T-helper 17 cell (primary cell): ENCODE measurements at places on chromosomes 13 and 19.
A peak's percentile ranks its signal among the peaks of the same experiment; 100 is the strongest.

GRCh38 chr13:102176846-102177245 is 225.0 kb downstream of the FGF14 start:
- H3K4me1 ChIP-seq, result no peaks in the 10 kb centered on the region
- H3K27ac ChIP-seq, result no peak overlapping the region
- no peak overlapping the region for H3K4me3 ChIP-seq
- H3K36me3 ChIP-seq, result no peaks in the 10 kb centered on the region
- H3K27me3 ChIP-seq, result peaks cover 9% of the 10 kb centered on the region
- no peak for DNase-seq

- H3K36me3 ChIP-seq, result peaks cover 2% of the 10 kb centered on the region
- DNase-seq, result peak; percentile 60
- H3K4me1 ChIP-seq, result peaks cover 26% of the 10 kb centered on the region
- H3K27ac ChIP-seq, result peak overlapping the region; percentile 97
Measured at GRCh38 chr13:19864746-19865309, 1.4 kb upstream of the ZMYM5 start.

DNA sequence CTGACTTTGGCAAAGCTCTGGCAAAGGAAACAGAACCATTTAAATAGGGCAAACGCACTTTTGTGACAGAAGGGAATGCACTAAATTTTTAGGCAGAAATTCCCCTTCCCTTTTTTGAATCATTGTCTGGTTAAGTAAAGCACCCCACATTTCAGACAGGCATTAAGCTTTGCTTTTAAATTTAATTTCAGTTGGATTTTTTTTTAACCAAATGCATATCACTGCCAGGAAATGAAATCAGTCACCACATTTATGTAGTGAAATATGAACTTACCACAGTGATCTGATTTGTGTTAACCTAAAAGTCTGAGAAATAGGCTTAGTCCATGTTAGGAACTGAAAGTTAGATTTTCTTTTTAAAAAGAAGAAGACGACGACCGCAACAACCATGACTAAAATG is 10.8 kb downstream of the GPR183 start:
- H3K27me3 ChIP-seq, result no peaks in the 10 kb centered on the region
- H3K4me3 ChIP-seq, result peak overlapping the region; percentile 94
- H3K27ac ChIP-seq, result peak overlapping the region; percentile 98

GRCh38 chr13:60590800-60591747 is 194.1 kb downstream of the TDRD3 start:
- peaks cover 2% of the 10 kb centered on the region for H3K27me3 ChIP-seq
- no peak overlapping the region for H3K27ac ChIP-seq
- H3K4me1 ChIP-seq, result no peaks in the 10 kb centered on the region
- H3K4me3 ChIP-seq, result no peak overlapping the region
- H3K36me3 ChIP-seq, result no peaks in the 10 kb centered on the region

GRCh38 chr13:20168396-20168795 is 7.5 kb upstream of the GJA3 start:
- no peak overlapping the region for H3K4me3 ChIP-seq
- no peak overlapping the region for H3K27ac ChIP-seq
- DNase-seq, result no peak
- peaks cover 84% of the 10 kb centered on the region for H3K27me3 ChIP-seq

DNA sequence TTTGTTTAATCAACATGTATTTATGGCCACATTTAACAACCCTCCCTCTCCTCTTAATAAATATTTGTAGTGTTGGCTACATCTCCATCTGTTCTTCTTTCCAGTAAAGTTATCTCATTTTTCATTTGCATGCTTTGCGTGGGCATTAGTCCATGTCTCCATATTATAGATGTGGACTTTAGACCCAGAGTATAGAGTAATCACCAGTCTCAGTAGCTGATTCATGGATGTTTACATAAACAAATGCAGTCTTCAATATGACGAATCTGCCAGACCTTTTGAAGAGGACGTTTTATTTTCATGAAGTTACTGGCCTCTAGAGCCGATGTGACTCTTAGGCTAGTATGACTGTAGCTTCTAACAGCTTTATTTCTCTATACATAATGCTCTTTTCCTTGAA is 1546.2 kb downstream of the OLFM4 start:
- H3K4me1 ChIP-seq, result no peaks in the 10 kb centered on the region
- no peak for DNase-seq
- H3K36me3 ChIP-seq, result no peaks in the 10 kb centered on the region
- H3K4me3 ChIP-seq, result no peak overlapping the region
- no peaks in the 10 kb centered on the region for H3K27me3 ChIP-seq

GRCh38 chr13:27043013-27043412 is 128.6 kb downstream of the USP12 start:
- H3K27ac ChIP-seq, result no peak overlapping the region
- H3K4me1 ChIP-seq, result peaks cover 2% of the 10 kb centered on the region
- H3K36me3 ChIP-seq, result peaks cover 5% of the 10 kb centered on the region
- H3K27me3 ChIP-seq, result peaks cover 34% of the 10 kb centered on the region
- no peak overlapping the region for H3K4me3 ChIP-seq
- no peak for DNase-seq

DNA sequence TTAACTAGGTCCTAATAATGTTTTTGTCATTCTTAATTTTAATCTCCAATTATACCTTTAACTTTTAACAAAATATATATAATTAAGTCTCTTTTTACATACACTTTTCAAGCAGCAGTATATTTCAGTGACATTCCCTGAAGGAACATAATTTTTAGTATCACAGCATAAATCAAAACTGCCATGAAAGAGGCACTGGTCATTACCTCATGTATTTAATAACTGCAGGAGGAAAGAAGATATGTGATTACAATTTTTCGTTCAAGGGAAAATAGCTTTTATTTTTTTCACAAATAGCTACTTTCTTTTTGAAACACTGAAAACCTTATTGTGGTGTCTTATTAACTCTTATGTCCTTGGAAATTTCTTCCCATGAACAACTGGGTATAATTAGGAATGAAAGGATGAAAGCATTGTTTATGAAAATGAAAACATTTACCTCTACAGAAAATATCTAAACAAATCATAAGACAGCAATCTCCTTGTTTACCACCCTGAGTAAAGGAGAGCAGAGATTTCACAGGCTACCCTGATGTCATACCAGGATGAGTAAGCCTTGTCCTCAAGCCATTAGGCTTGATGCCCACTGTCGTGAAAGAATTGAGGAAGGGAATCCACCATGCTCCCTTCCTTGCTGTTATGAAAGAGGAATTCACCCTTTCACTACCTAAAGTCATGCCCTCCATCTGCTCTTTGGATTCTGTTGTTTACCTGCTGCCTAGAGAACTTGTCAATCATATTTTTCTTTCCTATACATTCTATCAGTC is 877.2 kb upstream of the PCDH20 start:
- H3K36me3 ChIP-seq, result no peaks in the 10 kb centered on the region
- H3K27me3 ChIP-seq, result no peaks in the 10 kb centered on the region
- no peak for DNase-seq
- H3K27ac ChIP-seq, result no peak overlapping the region

- H3K27me3 ChIP-seq, result no peaks in the 10 kb centered on the region
- H3K4me1 ChIP-seq, result peaks cover 15% of the 10 kb centered on the region
- no peak overlapping the region for H3K27ac ChIP-seq
- no peak for DNase-seq
Measured at GRCh38 chr19:46983097-46983496, 36.5 kb upstream of the NPAS1 start.

DNA sequence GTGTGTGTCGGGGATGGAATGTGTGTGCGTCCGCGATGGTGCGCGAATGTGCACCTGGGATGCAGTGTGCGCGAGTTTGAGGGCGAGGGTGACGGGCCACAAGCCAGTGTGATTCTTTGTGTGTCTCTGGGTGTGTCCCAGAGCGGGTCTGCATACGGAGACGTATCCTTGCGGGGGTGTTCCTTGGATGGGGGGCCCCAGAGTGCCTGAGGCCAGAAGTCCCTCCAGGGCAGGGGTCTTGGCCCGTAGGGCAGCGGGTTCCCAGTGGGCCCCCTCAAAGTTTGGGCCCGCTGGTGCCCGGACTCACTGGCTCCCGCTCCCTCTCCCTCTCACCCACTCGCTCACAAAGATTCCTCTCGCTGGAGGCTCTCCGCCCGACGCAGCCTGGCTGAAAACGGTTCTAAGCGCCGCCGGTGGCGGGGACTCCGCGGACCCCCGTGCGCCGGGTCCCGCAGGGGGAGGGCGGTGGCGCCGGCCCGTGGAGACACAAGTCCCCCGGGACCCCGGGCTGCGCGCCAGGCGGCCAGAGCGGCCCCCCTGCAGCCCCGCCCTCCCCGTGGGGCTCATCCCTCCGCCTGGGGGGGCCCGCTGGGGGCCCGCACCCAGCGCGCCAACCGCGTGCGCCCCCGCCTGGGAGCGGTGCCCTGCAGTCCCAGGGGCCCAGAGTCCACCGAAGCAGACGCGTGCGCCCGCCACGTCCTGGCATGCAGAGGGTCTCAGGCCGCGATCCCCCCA is 886 bp downstream of the CRLF1 start:
- peaks cover 65% of the 10 kb centered on the region for H3K27me3 ChIP-seq
- peaks cover 12% of the 10 kb centered on the region for H3K36me3 ChIP-seq
- peak overlapping the region; percentile 50 for H3K4me3 ChIP-seq
- no peak for DNase-seq

- peaks cover 5% of the 10 kb centered on the region for H3K36me3 ChIP-seq
- DNase-seq, result no peak
- H3K27ac ChIP-seq, result peak overlapping the region; percentile 90
- peak overlapping the region; percentile 50 for H3K4me3 ChIP-seq
Measured at GRCh38 chr19:45515081-45515624, 7.9 kb downstream of the VASP start.

GRCh38 chr19:6032827-6033226 is 54.9 kb upstream of the RANBP3 start:
- DNase-seq, result no peak
- H3K4me3 ChIP-seq, result no peak overlapping the region
- H3K36me3 ChIP-seq, result no peaks in the 10 kb centered on the region

DNA sequence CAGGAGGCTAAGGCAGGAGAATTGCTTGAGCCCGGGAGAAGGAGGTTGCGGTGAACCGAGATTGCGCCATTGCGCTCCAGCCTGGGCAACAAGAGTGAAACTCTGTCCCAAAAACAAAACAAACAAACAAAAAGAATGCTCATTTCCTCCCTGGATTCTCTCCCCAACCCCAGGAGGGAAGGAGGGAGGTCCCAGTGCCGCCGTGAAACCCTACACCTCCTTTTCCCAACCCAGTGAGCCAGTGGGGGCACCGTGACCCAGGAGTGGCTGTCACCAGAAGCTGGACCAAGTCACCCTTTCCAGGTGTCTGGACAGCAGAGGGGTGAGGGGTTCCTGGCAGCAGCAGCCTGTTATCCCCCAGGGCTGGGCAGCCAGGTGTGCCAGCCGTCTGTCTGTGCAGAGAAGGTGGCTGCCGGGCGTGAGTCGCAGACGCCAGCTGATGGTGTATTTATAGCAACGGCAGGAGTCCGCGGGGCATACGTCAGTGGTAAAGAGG is 23.5 kb downstream of the NFIC start:
- H3K36me3 ChIP-seq, result no peaks in the 10 kb centered on the region
- no peak overlapping the region for H3K27ac ChIP-seq
- H3K27me3 ChIP-seq, result no peaks in the 10 kb centered on the region
- peaks cover 7% of the 10 kb centered on the region for H3K4me1 ChIP-seq

DNA sequence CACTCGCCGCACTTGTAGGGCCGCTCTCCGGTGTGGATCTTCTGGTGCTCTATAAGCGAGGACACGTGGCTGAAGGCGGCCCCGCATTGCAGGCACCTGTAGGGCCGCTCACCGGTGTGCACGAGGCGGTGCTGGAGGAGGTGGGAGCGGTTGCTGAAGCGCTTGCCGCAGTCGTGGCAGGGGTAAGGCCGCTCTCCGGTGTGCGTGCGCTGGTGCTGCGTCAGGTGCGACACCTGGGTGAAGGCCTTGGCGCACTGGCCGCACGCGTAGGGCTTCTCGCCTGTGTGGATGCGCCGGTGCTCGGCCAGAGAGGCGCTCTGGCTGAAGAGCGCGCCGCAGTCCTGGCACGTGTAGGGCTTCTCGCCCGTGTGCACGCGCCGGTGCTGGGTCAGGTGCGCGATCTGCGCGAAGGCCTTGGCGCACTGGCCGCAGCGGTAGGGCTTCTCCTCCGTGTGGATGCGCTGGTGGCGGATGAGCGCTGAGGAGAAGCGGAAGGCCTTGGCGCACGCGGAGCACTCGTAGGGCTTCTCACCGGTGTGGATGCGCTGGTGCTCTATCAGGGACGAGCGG is 7.5 kb downstream of the ZNF835 start:
- no peaks in the 10 kb centered on the region for H3K27me3 ChIP-seq
- no peak for DNase-seq
- no peaks in the 10 kb centered on the region for H3K4me1 ChIP-seq
- H3K36me3 ChIP-seq, result peaks cover 3% of the 10 kb centered on the region
- H3K27ac ChIP-seq, result no peak overlapping the region
- H3K4me3 ChIP-seq, result no peak overlapping the region

DNA sequence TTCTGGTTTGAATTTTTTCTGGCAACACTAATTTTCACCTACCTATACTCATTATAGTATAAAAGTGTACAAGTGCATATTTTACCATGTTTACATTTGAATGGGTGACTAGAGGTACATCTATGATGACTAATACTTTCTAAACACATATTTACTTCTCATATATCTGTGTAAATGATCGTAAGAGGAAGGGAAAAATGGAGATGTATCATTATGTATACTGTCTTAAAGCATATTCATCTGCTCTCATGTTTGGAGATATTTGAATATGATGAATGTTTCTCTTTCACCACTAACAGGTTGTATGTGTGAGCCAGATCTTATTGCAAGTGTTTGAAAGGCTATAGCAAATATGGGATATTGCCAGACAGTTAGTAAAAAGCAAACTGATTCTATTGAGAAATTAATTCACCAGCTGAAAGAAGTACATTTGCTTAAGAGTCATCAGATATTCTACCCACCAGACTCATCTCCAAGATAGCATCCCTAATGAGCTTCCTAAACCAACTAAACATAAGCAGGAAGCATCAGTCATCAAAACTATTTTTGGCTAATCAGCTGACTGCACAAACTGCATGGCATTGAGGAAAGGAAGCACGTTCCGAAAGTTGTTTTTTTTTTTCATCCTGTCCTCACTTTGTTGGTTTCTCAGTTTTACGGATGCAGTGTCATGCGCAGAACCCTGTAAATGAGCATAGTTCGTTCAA is 738.2 kb downstream of the GPC5 start:
- H3K36me3 ChIP-seq, result no peaks in the 10 kb centered on the region
- no peaks in the 10 kb centered on the region for H3K27me3 ChIP-seq
- H3K4me3 ChIP-seq, result no peak overlapping the region
- no peak overlapping the region for H3K27ac ChIP-seq

DNA sequence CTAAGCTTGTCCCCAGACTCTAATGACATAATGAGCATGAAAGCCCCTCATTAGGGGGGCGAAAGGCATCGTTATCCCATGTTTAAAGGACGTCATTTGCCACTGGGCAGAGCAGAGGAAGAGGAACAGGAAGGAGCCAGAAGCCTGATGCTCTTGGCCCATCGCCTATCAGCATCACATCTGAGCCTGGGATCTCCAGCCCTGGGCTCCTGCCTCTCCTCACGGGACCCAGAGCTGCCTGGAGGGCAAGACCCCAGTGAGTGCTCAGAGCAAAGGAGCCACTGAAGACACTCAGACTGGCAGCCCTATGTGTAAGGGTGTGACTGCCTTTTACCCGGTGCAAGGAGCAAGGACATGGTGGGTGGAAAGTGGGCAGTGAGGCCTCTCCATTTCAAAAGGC is 115.0 kb upstream of the ZNF507 start:
- H3K27ac ChIP-seq, result no peak overlapping the region
- no peak overlapping the region for H3K4me3 ChIP-seq

GRCh38 chr19:39825093-39825463 is 8.9 kb downstream of the DYRK1B start:
- peaks cover 7% of the 10 kb centered on the region for H3K4me1 ChIP-seq
- no peak for DNase-seq
- no peaks in the 10 kb centered on the region for H3K36me3 ChIP-seq
- no peaks in the 10 kb centered on the region for H3K27me3 ChIP-seq
- no peak overlapping the region for H3K27ac ChIP-seq

- no peak overlapping the region for H3K4me3 ChIP-seq
- no peaks in the 10 kb centered on the region for H3K36me3 ChIP-seq
- no peak for DNase-seq
- no peaks in the 10 kb centered on the region for H3K4me1 ChIP-seq
Measured at GRCh38 chr13:24032674-24033073, 127.8 kb upstream of the SPATA13 start.
